ENCODE measurements at places on chromosomes 3 and 15. TPM values are rescaled to one million over a fixed set of nuclear protein-coding genes. Genes with fewer than 3 reads are reported as not detected.

- DNase-seq = no peak
These were observed 22.2 kb upstream of the CLEC3B start for GRCh38 chr3:45003859-45004258.

Gene GOLGA8J
- total RNA-seq = not detected

Gene PIGZ
- 9.8 TPM for total RNA-seq

DNA sequence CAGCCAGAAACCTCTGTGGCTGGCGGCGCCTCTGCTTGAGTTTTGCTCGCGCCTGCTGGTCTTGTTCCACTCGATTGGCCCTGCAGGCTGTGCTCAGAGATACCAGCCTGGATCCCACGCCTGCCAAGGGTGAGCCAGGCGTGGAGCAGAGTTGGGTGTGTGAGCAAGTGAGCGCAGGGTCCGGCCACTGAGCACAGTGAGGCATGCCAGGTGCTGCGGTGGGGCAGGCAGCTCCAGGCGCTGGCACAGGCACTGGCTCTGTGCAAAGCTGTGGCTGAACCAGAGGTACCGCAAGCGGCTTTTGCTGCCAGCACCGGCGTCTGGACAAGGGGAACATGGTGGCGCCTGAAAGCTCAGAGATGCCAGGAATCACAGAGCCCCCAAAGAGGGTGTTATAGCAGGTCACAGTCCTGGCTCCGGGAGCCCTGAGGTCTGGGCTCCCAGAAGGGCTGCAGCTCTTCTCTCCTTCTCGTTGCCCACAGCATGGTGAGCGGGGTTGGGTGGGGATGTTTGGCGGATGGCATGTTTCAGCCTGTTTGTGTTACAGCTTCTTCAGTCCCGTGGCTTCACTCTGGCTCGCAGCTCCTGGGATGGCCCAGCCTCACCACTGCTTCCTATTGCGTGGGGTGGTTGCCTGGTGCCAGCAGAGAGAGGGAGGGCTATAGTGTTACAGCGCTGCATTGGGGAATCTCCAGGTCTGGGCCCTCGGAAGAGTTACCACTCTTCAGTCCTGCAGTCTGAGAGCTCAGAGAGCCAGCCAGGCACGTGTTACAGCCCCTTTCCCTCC is 73.9 kb downstream of the NR1D2 start:
- no peak for DNase-seq

Gene PRSS50
- not detected for total RNA-seq

DNA sequence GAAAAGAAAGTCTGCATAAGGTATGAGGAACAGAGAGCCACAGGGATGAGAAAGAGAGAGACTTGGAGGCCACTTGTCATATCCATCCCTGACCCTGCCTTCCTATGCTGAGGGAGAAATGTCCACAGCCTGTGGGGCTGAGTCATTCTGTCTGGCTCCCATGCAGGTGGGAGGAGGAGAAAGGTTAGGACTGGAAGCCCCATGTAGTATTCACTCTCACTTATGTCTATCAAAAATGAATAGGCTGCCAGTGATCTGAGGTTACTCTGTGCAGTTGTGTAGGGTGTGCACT is 71.3 kb downstream of the RAB11A start:
- DNase-seq = no peak

Gene GOLGA8Q
- 2.7 TPM for total RNA-seq

GRCh38 chr3:122793568-122794416 is at the start of gene HSPBAP1:
Gene HSPBAP1 (minus strand): TSS chr3:122793831. CDS start chr3:122793680, 151 bp downstream.
- DNase-seq = no peak

Gene CTDSPL
- total RNA-seq = 28.0 TPM

GRCh38 chr15:93244696-93245660 is 156.0 kb upstream of the RGMA start:
- peak; percentile 55 for DNase-seq

- no peak for DNase-seq
These were observed 84.9 kb upstream of the POU1F1 start for GRCh38 chr3:87361271-87361670.
